ENCODE measurements at places on chromosomes 7 and 10.

GRCh38 chr10:18325410-18325809 lies 185.2 kb downstream of the CACNB2 start:
- no peak for DNase-seq
- no peaks in the 10 kb centered on the region for H3K27me3 ChIP-seq
- no peak overlapping the region for H3K4me3 ChIP-seq
- no peak overlapping the region for H3K27ac ChIP-seq
- peaks cover 4% of the 10 kb centered on the region for H3K4me1 ChIP-seq
- no peaks in the 10 kb centered on the region for H3K36me3 ChIP-seq

DNA sequence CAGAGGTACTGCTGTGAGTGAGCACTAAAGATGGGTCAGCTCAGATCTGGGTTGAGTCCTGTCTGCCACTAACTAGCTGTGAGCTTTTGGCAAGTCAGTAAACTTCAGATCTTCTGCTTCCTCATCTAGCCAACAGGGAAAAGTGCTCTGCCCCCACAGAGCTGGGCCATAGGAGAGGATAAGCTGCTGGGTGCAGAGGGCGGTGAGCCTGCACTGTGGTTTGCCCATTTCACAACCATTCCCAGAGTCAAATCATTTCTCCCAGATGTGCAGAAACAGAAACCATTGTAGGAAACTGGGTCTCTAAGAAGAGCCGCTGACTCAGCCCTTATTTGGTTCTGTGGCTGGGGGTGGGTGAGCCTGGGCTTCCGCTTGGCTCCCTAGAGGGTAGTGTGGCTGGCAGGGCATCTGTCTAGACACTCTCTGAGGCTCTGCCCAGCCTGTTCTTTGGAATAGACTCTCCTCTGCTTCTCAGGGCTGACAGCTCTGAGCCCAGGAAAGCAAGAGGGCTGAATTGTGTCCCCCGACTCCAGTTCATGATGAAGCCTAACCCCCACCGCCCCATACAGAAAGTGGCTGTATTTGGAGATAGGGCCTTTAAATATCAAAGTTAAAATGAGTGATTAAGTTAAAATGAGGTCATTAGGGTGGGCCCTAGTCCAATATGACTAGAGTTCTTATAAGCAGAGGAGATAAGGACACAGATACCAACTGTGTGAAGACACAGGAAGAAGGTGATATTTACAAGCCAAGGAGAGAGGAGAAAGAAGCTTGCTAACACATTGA lies 29.5 kb upstream of the ARHGAP22 start:
- H3K4me3 ChIP-seq: no peak overlapping the region
- DNase-seq: peak; percentile 78
- peaks cover 14% of the 10 kb centered on the region for H3K4me1 ChIP-seq
- H3K27me3 ChIP-seq: no peaks in the 10 kb centered on the region

DNA sequence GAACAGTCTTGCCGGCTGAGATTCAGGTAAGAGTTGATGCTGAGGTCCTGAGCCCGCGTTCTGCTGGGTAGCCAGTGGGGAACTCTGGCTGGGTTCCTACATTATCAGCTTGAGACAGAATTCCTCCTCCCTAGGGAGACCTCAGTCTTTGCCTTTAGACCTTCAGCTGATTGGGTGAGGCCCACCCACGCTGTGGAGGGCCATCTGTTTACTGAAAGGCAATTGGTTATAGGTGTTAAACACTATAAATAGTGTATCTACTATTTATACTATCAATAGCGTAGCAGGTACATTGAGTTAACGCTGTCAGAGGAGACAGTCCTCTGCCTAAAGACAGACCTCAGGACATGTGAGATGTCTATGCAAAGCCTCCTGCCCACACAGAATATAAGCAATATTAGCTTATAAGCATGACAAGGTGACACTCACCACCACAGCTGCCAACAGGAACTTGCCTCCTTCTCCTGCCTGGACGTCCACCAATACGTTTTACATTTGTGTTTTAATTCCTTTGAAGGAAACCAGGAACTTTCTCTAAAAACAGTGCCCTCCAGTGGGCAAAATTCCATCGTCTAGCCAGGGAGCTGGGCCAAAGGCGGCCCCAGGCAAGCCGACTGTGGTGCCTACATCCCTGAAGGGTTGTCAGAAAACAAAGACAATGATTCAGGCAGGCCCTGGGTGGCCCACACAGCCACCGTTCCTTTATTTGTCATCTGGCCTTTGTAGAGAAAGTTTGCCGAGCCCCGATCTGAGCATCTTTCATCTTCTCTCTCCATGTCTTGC lies 58.8 kb downstream of the INSIG1 start:
- no peak overlapping the region for H3K4me3 ChIP-seq
- H3K36me3 ChIP-seq: no peaks in the 10 kb centered on the region
- H3K27me3 ChIP-seq: peaks cover 78% of the 10 kb centered on the region
- peak; percentile 10 for DNase-seq
- H3K27ac ChIP-seq: no peak overlapping the region

DNA sequence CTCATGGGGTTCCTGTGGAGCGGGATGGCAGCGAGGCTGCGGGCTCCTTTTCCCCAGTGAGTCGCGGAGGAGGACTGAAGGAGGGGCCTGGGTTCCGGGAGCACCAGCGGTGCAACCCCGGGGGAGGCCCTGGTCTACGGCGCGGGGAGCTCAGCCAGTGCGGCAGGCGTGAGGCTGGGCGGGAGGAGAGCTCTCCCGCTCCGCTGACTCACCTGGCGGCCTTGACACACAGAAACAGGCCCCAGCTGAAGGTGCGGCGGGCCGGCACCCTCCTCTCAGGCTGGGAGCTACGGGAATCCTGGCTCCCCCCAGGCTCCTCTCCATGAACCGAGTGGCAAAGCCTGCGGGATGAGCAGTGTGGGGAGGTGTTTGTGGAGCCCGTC lies 6.8 kb upstream of the NOM1 start:
- peaks cover 7% of the 10 kb centered on the region for H3K4me1 ChIP-seq
- H3K27me3 ChIP-seq: peaks cover 29% of the 10 kb centered on the region
- no peaks in the 10 kb centered on the region for H3K36me3 ChIP-seq

DNA sequence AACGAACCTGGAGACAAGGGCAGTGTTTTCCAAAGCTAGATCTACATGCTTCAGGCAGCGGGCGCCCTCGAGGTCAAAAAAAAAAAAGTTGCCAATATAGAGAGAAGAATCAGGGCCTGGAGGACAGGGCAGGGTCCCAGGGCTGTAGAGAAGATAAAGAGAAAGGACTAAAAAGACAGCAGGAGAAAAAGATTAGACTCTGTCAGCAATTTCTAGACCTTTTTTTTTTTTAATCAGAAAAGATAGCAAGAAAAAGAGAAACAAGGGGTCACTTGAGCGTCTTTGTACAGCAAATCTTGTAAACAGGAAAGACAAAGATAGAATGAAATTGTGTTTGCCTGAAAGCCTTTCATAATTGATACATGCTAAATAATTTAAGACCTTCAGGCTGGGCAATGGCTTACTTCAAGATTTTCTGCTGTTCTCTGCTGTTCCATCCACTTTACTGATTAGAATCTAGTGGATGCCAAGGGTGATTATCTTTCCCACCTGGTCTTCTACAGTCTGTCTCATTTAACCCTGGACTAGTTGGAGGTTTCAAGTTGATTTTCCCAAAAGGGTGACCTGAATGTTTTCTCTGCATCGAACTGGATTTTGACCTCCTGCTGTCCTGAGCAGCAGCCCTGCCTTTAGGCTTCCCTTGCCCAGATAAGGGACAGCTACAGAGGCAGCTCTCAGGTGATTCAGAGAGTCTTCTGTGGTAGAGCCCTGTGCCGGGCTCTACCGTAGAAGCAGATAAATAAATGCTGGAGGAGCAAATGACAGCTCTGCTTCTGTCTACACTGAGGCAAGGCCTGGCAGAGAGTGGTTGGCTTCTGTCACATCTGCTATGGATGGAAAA lies 5.1 kb downstream of the LMOD2 start:
- no peak for DNase-seq
- H3K4me1 ChIP-seq: no peaks in the 10 kb centered on the region
- H3K27me3 ChIP-seq: no peaks in the 10 kb centered on the region
- no peak overlapping the region for H3K27ac ChIP-seq
- no peak overlapping the region for H3K4me3 ChIP-seq

All from tibial artery (tissue), 4 donors.